Right renal cortex interstitium (tissue), 3 donors: ENCODE measurements at places on chromosomes 5 and 9. TPM values are rescaled to one million over a fixed set of nuclear protein-coding genes. Genes with fewer than 3 reads are reported as not detected.

SPEF2 gene
- polyA plus RNA-seq = 41.4 TPM

DNA sequence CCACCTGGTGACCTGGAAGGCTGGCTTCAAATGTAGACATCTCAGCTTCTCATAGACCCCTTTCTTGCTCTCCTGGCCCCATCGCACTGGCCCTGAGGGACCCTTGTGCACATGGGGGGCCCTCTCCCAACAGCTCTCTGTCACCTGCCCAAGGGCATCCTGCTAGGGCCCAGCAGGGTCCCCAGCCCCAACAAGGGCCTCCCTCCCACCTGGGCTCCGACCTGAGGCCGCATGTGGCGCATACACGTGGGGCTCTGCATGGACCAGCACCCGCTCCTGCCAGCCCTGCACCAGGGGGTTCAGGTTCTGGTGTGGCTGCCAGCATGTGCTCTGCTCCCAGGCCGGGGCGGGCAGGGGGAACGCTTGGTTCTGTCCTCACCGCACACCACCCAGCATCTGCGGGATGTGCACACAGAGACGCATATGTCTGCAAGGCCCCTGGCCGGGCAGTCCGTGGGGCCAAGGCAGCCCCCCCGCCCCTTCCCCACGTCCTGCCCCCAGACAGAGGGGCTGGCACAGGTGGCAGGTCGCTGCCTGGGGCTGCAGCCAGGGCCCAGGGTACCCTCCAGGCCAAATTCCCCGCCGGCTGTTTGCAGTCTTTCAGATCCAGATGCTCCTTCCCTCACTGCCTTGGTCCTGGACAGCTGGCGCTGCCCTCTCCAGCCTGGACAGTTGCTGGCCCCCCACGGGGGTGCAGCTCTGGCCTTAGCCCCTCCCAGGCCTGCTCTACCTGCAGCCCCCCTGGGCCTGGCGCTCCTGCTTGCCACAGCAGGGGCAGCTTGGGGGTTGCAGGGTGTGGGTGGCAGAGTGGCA is 17.9 kb upstream of the NRARP start:
- no peak for DNase-seq

DNA sequence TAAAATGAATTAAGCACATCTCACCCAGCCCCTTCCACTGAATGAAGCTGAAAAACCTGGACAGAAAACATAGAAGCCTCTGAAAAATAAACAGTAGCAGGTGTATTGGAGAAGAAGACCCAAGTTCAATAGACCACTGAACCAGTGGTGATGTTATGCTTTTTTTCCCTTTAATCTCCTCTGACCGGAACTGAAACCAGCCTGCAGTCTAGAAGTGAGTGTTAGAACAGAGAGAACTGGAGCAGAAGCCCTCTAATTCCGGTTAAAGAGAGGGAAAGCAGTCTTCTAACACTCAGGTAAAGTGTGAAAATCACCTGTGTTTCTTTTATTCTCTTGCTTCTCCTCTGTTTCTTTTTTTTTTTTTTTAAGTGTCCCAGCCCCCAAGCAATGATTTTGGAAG is 83.5 kb upstream of the CCL21 start:
- no peak for DNase-seq

PCDHB6 gene
- 2.2 TPM for polyA plus RNA-seq

- DNase-seq = no peak
Measured at GRCh38 chr5:151132963-151133362, 24.6 kb downstream of the ANXA6 start.
